ENCODE measurements at places on chromosomes 7 and 10.

GRCh38 chr10:50575477-50576244, 48.1 kb downstream of the SGMS1 start:
- no peak for DNase-seq

DNA sequence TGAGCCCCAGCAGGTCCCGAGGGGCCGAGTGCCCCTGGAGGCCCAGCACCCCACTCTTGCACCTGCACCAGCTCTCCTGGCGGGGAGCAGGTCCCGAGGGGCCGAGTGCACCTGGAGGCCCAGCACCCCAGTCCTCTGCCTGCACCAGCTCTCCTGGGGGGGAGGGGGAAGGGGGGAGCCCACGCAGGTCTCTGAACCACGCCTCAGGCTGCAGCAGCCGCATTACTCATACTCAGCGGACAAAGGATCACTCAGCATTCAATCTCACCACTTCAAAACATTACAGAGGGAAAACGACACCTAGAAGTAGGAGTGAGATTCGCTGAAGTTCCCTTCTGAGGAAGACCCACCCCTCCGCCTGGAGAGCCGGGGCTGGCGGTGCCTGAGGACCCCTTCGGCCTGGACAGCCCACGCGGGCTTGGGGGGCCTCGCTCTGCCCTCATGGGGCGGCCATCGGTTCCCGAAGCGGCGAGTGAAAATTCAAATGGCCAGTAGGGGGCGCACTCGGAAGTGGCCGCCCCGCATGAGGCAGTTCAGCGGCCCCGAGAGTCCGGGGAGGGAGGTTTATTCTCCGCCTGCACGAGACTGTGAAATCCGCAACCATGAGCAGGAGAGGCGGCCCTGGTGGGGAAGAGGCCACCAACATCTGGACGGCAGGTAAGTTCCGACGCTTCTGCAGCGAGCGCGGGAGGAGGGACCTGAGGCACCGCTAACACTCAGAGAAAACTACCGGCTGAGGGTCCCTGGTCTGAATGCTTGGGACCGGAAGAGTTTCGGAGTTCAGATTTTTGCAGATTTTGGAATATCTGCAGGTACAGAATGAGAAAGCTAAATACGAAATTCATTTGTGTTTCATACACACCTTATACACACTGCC, 1.1 kb upstream of the GPER1 start:
- no peak for DNase-seq

- no peak for DNase-seq
Measured at GRCh38 chr10:68073631-68074030, 1.5 kb downstream of the HERC4 start.

GRCh38 chr10:77293773-77294172, 343.8 kb downstream of the KCNMA1 start:
- no peak for DNase-seq

DNA sequence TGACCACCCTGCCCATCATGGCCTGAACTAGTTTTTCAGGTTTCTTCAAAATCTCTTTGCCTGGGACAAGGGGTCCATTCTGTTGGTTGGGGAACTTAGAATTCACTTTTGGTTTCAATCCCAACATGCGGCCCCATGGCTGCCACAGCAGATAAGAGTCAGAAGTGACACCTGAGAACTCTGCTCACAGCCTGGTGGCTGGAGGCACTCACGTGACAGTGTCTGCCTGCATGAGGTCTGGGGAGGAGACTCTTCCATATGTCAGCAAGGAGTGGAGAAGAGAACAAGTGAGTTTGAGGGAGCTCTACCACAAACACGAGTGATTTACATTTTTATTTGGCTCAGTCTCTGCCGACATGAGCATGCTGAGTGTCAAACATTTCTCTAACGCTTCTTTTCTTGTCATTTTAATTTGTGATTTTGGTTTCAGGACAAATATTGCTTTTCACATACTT, 370.4 kb downstream of the TNS3 start:
- no peak for DNase-seq

- DNase-seq = no peak
Measured at GRCh38 chr10:13787015-13787421, 200.3 kb downstream of the PRPF18 start.

DNA sequence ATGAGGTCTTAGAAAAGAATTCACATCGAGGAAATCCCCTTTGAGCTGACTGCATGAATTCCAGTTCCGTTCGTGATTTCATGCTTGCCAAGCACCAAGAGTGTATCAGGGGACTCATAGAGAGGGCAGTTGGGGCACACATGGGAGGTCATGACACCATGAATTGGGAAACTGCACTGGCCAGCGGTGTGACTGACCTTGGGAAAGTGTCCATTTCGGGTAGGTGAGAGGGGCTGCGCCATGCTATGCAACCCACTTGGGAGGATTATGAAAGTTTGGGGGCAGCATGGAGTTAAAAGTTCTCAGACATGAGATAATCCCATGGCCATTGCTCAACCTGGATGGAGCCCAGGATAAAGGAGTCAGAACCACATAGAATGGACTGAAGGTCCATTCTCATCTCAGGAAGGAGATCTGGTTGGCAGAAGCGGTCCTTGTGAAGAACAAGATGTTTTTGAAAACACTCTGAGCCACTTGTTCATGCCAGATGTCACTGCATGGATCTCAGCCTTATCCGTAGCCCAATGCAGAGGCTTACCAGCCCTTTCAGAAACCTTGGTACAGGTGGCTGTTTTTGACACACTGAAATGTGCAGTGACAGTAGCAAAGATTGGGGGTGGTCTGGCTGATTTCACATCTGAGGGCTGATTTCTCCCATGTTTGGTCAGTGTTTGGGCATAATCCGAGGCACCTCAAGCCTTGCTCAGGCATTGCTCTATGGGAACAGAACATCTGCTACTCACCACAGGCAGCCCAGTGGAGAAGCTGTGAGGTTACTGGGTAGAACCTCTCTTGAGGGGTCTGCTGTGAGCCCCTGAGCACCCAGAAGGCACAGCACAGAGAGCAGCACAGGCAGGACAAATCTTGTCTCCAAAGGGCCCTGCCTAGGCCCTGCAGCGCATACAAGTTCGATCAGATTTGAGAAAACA, 252.3 kb downstream of the CXCL12 start:
- no peak for DNase-seq

GRCh38 chr7:150311711-150312110, 11.4 kb upstream of the LRRC61 start:
- no peak for DNase-seq

DNA sequence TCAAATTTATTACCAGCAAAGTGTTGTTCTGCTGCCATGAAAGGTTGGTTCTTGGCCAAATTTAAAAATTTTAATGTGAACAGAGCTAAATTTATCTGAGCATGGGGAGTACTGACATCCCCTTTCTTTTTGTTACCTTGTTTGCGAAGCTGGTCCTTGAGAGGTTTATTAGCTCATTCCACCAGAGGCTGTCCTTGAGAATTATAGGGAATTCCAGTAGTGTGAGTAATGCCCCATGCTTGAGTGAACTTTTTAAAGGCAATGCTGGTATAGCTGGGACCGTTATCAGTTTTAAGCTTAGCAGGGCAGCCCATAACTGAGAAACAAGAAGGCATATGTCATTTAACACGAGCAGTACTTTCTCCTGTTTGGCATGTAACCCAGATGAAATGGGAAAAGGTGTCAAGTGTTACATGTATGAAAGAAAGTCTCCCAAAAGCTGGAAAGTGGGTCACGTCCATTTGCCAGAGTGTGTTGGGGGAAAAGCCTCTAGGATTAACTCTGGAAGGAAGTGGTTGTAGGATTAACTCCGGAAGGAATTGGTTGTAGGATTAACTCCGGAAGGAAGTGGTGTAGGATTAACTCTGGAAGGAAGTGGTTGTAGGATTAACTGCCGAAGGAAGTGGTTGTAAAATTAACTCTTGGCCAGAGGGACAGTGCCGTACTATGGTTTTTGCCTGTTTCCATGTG, 37.3 kb upstream of the AKR1C2 start:
- no peak for DNase-seq

DNA sequence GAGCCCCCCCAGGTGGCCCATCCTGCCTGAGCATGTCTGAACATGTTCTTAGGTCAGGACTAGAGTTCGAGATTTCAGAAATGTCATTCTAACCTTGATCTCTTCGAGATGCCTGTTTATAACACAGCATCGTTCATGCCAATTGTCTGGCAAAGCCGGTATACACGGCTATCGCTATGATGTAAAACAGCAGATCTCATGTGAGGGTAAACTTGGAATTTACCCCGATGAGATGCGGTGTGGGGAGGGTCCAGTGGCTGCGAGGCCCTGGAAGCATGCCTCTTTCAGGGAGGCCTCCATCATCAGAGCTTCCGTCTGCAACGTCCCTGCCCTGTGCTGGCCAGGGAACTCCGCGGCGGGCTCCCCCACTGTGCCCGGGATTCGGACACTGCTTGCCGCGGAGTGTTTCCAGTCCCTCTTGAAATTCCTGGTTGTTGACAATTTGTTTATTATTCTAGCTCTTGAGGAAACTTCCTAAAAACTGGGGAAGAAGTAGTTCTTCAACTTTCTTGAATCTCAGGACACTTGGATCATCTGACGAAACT, 168.6 kb upstream of the RHEB start:
- no peak for DNase-seq

DNA sequence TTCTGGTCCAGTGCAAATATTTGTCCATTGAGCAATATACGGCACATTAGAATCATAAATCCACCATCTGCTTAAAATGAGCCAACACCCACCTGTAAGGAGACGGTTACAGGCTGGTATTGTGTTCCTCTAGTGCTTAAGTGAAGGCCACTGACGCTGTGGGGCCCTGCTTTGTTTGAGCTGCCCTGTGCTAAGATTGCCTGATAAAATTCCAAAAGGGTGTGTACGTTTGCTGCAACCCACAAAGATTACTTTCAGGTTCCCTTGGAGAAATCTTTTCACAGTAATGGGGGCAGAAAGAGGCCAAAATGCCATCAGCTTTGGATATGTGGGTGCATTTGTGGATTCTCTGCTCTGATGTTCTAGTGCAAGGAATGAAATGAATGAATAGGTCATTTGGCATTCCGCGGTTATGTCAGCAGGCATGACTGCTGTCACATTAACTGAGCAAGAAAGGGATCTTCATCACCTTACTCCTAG, 34.4 kb downstream of the AGR3 start:
- no peak for DNase-seq

- no peak for DNase-seq
Measured at GRCh38 chr7:105985229-105985628, 22.2 kb downstream of the CDHR3 start.

DNA sequence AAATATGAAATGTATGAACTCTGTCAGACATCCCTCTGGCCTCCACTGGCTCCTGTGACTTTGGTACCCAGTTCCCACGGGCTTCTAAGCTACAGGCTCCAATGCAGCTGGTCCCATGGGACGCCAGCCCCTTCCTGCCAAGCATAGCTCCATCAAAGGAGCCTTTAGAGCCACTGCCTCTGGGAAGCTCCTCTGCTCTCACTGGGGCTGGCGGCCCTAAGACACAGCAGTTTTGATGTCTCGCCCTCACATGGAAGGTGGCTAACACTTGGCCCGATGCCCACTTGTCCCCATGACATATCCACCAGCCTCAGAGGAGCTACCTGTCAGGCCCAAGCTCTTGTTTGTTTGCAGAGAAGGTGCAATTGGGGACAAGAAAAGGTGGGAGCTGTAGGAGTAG, 453.7 kb upstream of the LRRN3 start:
- no peak for DNase-seq

DNA sequence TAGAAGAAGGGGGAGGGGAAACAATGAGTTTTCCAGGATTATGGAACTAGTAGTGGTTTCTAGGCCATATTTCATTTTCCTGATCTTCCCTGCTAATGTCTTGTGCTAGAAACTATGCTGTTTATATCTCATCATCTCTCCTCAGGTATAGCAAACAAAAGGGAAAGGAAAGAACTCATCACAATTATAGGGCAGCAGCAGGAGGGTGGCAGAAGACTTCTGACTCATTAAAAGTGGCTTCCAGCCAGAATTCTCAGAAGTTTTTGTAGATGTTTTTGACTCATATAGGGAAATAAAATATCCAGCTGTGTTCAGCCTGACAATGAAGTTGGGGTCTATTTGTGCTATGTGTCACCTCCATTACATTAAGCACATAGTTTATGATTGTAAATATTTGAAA, 6.5 kb downstream of the AHR start:
- no peak for DNase-seq

DNA sequence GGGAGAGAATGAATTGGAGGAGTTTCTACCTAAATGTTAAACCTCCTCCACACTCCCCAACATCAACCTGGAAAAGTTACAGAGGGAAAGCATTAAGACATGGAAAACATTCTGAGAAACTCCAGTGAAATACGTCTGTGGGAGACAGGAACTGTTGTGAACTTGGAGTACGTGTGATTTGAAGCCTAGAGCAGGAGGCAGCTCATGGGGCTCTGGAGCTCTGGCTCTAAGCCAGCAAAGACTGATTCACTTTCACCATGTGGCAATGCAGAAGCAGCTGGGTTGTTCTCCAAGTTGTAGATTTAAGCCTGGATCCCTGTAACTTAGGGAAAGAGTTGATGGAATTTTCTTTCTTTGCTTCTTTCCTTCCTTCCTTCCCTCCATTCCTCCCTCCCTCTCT, 503.2 kb downstream of the NRG3 start:
- DNase-seq = no peak

DNA sequence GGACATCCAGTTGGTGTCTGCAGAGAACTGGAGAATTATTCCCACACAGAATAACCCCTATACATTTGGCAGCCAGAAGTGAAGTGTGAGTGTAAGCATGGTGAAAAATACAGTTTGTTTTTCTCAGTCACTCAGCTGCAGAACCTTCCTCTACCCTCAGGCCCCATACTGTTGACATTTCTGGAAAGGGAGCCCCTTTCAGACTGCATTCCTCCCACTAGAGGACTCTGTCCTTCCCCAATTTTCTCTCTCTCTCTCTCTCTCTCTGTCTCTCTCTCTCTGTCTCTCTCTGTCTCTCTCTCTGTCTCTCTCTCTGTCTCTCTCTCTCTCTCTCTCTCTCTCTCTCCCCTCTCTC, 86.8 kb upstream of the STEAP1B start:
- DNase-seq = no peak

DNA sequence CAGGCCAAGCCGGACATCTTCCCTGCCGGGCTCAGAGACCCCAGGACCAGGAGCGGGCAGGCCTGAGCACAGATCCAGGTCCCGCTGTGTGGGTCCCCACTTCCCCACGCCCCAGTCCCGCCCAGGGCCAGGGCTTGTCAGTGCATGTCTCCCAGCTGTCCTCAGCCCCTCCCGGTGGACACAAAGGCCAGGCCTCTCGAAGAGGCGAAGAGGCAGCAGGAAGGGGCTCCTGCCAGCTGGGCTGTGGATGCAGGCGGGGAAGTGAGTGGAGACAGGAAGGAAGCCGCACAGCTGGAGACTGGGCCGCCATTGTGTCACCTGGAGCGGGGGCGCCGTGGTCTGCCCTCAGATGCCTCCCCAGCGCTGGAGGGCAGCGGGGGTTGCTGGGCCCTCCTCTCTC, 4.8 kb downstream of the GRIFIN start:
- DNase-seq = no peak

DNA sequence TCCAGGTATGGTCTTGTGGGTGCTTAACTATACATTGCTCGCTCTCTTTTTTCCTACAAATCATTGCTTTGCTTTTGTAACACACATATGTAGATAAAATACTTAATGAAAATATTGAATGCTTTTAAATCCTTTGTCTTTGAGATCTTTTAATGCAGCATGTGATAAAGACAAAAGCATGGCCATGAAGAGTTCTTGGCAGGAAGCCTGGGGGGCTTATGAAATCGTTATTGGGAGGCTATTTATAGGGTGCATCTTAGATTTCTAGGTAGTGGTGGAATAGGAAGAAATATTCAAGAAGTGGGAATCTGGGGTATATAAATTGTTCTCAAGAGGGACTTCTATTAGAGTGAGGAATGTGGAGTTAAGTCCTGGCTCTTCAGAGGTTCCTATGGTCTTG, 21.9 kb downstream of the UBE2D1 start:
- no peak for DNase-seq
